Stimulated activated CD4-positive, alpha-beta T cell treated with anti-CD3 and anti-CD28 coated beads, Interleukin-12 subunit alpha, Interleukin-12 subunit beta, amount 100 ng/mL, for 4 hours (primary cell): ENCODE measurements at places on chromosomes 3 and 15.

GRCh38 chr3:71621825-71622537, 38.5 kb upstream of the FOXP1 start:
- no peak for DNase-seq

GRCh38 chr3:140270329-140270728, 335.3 kb downstream of the CLSTN2 start:
- no peak for DNase-seq

DNA sequence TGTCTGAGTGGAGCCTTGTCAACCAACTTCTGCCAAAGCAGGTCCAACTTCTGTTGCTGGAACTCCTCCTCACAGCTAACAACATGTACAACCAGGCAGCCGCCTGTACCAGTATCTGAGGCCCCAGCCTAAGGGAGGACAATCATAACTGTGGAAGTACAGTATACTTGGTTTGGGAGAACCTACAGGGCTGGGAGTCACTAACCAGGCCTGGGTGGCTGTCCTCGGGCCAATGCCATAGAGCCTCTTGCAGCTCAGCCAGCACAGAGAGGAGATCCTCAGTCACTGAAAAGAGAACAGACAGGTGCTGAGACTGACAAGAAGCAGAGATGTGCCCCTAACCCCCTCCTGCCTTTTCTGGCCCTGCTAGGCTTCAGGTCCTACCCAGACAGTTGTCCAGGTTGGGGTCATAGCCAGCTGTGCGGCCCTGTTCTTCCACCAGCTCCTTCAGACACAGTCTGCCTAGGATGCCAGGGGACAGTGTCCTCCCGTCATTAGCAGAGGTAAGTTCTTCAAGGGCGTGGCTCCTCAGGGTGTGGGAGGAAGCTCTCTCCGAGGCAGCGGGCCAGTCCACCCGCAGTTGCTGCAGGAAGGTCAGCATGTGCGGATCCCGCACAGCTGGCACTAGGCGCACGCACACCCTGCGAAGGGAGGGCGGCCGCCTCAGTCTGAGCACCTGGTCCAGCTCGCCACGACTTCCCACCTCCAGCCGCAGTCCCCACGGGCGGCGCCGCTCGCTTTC, 980 bp downstream of the DALRD3 start:
- DNase-seq: no peak

DNA sequence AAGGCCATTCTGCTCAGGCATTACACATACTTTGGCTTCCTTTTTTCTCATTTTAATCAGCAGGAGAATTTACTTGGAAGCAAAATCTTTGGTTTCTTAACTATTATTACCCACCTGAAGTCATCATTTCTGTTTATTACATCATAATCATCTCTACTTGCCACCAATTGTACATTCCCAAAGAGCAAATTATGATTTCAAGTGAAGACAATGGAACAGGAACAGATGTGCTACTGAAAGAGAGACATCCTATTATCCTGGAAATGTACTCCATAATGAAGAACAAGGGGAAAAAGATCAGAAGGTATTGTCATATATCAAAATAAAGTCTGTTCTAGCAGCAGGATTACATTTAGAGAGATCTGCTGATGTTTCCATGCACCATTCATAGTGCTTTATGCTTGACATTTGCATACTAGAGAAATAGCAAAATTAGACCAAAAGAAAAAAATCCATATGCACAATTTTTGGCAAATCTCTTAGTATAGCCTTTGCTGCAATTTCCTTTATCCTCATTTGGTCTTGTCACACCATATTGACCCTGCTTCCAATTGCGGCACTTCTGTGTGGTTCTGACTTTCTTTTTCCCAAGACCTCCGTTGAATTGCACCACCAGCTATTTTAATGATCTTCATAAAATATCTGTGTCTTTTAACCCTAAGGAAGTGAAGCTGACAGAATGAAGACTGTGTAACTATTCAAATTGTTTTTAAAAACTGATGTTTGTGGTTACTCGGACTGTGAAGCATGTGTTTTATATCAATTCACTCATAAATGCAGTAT, 683.8 kb downstream of the ZNF385D start:
- no peak for DNase-seq

DNA sequence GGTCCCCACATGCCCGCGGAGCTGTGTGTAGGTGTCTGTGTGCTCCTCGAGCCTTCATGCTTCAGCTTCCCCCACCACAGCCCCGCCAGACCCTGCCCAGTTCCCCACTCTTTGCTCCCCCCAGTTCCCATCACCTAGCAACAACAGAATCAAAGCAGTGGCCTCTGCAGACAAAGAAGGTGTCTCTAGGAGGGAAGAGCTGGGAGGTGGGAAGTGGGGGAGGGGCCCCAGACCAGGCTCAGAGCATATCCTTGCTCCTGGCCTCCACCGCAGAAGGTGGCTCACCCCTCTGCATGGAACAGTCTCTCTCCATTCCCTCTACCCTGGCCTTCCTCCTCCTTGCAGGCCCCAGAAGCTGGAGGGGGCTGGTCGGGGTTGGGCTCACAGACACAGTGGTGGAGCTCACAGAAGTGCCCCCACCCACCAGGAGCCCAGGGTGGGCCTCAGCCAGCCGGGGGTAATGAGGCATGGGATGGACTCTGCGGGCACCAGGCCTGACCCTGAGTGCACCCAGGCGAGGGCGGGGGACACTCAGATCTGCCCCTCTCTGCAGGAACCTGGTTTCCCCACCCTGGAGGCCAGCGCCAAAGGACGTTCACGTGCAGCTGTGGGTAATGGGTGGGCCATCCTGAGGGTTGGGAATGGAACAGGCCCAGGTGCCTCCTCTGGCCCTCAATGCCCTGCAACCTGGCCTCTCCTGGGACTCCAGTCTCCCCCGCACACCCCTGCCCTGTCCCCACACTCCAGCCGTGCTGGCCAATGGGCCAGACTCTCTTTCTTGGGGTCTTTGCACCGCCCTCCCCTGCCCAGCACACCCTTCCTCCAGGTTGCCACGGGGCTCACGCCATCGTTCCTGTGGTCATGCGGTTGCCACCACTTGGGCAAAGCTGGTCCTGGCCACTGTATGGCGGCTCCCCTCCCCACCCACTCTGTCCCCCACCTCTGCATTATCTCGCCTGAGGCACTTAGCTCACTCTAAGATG, 53.4 kb downstream of the TPRA1 start:
- no peak for DNase-seq

DNA sequence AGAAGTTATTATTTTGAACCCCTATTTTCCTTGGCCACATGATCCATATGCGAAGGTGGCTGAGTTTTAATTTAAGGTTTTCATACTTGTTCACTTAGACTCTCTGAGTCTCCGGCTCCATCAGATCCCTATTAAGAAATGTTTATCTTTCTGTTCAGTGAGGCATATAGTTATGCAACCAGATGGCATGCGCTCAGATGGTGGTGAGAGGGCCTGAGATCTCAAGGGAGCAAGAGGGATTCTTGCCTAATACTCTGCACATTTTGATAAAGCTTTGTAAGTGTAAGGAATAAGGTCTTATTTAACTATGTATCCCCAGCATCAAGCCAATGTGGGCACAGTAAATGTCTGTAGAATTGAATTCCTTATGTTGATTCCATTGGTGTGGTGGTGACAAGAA, 78.9 kb upstream of the DPH6 start:
- no peak for DNase-seq

GRCh38 chr3:183529717-183530116, 25.8 kb downstream of the KLHL6 start:
- DNase-seq: no peak

- DNase-seq: no peak
Observed at GRCh38 chr15:59217876-59218498, 11.3 kb downstream of the LDHAL6B start.

DNA sequence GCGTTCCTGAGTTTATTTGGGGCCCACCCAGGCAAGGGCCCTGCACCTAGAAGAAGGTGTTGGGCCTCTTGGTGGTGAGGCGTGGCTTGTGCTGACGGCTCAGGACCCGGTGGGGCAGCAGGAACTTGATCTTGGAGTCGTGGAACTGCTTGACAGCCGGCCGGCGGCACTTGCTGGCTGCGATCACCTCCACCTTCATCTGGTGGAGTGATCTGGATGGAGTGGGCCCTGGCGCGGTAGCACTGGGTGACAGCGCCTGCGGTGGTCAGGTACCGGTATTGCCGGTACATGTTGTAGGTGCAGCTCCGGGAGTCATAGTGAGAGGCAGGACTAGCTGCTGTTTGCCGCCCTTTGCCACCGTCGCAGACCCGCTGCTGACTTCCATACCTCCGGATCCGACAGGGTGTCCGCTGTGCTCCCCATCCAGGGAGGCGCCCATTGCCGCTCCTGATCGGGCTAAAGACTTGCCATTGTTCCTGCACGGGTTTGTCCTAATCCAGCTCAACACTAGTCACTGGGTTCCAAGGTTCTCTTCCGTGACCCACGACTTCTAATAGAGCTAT, 136.8 kb downstream of the ANO10 start:
- DNase-seq: no peak

DNA sequence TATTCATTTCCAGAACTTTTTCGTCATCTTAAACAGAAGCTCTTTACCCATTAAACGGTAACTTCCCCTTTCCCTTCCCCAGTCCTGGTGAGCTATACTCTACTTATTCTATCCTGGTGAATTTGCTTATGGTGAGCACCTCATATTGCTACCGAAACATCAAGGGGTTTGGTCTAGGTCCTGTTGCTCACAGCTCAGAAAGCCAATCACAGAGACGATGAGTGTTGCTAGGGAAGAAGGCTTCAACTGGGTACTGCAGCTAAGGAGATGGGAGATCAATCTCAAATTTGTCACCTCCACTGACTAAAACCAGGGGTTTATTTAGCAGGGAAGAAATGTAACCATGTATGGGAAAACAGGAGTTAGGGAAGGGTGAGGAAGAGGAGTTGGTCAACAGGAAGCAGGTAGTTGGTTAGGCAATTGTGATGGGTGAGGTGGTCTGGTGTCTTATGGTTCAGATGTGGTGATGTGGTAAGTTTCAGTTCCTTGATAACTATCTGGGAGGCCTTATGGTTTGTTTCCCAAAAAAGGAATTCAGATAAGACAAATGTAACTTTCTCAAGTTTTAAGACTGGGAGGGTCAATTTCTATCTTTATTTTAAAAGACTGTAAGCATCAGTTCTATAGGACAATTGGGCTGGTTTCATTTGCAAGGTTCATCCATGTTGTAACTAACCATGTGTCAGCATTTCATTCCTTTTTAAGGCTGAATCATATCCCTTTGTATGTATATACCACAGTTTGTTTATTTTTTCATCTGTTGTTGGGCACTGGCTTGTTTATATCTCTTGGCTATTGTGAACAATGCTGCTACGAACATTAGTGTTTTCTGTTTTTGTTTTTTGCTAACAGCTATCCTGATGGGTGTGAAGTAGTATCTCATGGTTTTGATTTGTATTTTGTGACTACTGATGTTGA, 24.3 kb downstream of the ARHGAP11B start:
- DNase-seq: no peak

- DNase-seq: no peak
Observed at GRCh38 chr3:110562621-110563020, 509.0 kb upstream of the NECTIN3 start.

GRCh38 chr15:30791239-30792175, 112.2 kb upstream of the FAN1 start:
- DNase-seq: no peak

DNA sequence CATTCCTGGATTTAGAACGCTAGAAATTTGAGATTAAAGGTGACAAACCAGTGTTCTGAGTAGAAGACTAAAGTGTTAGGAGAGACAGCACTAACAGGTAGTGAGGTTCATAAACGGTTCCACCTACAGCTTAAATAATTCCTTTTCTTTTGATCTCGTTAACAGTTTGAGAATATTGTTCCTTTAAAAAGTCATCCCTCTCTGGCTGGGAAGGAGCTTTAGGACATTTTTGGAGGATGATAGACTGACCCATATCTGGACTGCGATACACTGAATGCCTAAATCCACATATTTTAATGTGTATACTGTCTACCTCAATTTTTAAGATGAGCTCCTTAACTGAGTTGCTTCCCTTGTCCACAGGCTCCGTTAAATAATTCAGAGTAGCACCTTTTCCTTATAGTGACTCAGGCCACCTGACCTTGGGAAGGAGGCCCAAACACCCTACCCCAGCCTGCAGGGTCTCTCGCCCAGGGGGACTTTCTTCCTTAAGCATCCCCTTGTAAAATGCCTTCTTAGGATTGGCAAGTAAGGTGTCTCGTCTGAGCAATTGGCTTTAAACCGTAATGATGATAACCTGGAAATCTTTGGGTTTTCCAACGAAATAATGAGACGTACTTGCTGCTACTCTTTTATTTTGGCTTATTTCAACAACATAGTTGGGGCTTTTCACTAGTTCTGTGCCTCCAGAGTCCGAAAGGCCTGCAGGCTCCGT, 3.3 kb downstream of the TRIM71 start:
- DNase-seq: no peak

DNA sequence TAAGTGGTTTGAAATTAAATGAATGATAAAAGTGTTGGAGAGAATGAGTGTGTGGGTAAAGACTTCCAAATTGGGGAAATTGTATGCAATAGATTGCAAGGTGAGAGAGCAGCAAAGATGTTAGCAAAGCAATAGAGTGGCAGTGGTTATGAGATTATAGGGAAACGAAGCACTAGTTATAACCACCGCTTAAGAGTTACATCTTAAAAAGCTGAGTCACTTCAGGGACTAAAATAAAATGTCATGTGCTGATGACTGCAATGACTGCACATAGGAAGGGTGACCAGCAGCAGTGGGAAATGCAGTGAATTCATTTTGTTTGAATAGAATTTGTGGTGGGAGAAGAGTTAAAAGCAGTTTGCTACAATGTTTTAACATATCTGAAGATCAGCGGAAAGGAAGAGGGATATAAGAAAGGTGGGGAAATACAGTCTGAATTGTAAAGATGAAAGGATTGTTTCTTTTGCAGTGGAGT, 127.3 kb downstream of the RAP2B start:
- no peak for DNase-seq

DNA sequence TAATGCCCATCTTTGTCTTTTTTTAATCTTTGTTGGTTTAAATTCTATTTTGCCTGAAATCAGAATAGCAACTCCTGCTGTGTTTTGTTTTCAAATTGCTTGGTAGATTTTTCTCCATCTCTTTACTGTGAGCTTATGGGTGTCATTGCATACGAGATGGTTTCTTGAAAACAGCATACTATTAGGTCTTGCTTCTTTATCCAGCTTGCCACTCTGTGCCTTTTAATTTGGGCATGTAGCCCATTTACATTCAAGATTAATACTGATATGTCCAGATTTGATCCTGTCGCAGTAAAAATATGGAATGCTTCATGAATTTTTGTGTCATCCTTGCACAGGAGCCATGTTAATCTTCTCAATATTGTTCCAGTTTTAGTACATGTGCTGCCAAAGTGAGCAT, 316.6 kb downstream of the CGGBP1 start:
- DNase-seq: no peak

DNA sequence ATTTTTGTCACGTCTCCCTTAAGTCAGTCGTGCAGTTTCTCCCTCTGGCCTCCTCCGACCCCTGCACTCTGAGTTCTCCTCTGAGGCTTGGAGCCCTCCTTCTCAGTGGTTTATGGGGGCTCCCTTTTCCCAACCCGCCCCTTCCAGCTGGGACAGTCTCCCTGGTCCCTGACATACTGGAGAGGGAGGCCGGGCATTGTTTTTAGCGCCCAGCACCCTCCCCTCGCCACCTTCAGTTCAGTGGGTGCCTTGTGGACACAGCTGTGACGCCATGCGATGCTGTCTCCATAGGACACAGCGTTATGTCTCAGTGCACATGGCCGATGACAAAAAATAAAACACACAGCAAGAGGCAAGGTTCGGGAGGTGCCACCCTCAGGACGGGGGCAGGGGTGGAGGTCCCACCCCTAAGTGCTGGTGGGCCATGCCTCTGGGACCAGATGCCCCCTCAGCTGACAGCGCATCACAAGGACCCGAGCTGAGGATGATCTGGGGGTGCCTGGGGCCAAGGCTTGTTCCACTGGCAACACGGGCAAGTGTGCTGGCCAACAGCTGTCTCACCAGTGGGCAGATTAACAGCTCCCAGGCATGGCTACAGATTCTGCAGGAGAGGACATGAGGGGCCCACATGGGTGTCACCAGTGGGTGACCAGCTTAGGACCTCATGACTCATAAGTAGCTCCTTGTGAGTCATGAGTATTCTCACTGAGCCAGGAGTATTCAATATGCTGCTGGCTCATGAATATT, 81.6 kb downstream of the PLXNA1 start:
- DNase-seq: no peak
